ENCODE measurements at places on chromosomes 1 and 21.

DNA sequence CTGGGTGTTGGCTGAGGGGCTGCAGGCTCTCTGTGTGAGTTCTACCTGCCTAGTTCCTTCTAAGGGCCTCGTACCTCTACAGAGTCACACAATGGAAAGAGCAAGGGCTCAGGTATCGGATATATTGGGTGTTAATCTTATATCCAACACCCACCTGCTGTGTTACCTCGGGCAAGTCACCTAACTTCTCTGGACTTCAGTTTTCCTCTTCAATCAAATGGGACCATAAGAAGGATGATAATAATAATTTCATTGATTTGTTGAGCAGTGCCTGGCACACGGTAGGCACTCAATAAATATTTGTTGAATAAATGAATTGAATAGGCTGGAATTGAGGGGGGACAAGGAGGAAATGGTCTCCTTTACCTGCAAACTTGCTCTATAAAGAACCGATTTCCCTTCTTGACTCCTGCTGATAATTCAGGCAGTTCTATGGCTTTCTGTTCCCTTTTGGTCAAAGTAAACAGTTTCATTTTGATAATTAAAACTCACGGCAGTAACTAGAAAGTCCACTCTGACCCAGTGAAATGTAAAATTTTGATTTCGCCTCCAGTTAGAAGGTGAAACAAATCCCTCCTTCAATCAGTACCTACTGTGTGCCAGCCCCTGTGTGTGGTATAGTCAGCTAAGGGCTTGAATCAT is 16.5 kb upstream of the MAN1C1 start:
- no peak for DNase-seq

- no peak for DNase-seq
Measured at GRCh38 chr21:38804030-38804788, 1.5 kb upstream of the ETS2 start.

- no peak for DNase-seq
Measured at GRCh38 chr1:224211206-224211962, 28.3 kb downstream of the DEGS1 start.

DNA sequence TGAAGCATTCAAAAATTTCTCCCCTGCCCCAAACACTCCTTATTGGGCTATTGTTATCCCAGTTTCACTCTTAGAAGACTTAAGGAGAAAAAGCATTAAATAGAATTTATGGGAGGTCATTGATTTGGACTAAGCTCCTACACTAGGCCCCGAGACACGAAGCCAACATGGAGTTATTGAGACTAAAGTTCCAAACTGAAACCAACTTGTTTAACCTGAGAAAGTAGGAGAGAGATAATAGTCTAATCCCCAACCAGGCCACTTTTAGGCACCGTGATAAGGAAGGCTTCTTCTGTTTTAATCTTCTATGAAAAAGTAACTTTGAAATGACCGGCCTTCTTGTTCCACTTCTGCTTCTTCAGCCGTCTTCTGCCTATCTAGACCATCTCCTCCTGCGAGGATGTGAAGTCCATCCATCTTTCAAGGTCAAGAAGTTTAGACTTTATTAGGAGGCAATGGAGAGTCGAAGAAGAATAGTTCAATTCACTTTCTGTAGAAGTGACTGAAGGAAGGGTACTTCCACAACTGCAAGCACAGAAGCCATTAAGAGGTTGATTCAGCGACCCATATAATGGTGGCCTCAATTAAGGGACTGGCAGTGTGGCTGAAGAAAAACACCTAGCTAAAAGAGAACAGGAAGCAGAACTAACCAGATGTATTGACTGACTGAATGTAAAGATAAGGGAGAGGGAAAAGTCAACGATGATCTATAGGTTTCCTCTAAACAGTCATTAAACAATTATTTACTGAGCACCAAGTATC is 428.8 kb downstream of the SMYD3 start:
- DNase-seq = no peak
